Left kidney (tissue), 8 donors: ENCODE measurements at places on chromosomes 5 and 9.

DNA sequence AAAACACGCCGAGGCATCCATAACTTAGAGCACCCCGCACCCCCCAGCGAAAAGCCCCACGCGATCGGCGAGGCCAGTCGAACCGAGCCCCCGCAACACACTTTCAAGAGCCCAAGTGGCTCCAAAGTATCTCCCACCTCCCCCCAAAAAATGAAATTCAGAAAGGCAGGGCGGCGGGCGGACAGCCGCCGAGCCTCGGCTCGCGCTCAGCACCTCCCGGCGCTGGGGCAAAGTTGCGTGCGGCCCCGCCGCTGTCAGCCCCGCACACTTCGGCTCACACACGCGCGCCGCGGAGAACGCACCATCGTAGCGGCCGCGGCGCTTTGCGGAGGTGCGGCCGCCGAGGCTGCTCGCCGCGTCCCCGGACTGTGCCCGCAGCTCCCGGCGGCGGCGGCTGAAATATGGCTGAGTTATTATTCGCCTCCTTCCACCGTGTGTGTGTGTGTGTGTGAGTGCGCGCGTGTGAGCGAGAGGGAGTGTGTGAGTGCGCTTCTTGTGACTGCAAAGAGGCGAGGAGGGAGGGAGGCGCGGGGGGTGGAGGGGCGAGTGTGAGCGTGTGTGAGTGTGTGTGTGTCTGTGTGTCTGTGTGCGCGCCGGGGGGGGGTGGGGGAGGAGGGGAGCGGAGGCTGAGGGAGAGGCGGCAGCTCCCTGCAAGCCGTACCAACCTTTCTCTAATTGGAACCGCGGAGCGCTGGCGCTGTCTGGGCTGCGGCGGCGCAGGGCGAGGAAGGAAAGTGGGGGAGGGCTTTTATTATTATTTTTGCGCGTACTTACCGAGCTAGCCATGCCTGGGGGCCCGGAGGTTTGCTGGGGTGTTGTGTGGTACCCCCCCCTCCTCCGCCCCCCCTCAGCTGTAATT lies 599 bp downstream of the MLLT3 start:
- DNase-seq: peak; percentile 74

DNA sequence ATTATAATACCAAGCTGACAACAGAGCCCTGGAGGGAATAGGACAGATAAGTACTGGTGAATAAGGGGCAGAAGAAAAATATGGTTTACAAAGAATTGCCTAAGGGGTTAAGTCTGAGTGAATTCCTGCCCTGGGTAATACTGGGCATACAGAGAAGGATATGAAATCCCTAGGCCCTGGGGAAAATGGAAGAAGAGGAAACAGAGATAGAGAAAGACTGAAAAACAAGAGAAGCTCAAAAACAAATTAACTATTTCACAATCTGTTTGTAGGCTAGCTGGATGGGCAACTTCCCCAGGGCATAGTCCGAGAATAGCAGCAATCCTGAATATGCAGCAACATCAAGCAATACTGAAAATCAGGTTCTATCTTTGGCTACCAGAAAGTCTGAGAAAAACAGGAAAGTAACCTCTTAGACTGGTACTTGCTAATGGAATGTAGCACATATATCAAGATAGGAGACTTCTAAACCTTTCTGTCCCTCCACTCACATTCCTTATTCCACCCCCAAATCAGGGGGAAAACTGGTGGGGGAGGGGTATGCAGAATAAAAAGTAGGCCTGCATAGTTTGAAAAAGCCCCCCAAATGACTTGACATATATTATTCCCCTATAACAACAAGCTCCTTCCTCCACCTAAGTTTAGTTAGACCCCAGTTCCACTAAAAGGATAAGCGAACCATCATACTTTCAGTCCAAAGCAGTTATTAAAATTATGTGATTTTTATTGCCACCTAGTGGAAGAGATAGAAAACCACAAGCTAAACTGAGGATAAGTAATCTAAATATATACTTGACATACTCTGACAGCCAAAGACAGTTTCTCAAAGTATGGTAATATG lies 20.6 kb downstream of the SLC38A9 start:
- DNase-seq: peak; percentile 52

DNA sequence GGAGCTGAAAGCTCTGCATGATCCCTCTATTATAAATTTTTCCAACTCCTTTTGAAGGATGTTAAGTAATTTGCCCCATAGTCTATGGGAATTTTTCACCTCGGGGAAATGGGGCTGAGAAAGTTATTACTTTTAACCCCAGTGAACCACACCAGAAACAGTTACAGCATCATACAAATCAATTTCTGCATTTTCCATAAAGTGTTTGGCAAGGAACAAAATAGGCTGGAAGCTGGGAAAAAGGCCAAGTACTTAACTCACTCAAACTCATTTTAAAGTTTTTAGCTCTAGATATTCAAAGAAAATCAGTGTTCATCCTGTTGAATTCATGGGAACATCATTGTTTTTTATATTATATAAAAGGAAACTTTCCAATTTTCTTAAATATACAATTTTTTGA lies 160.9 kb downstream of the SH3GL2 start:
- no peak for DNase-seq

GRCh38 chr5:134603059-134603458 lies 29.6 kb downstream of the SAR1B start:
- DNase-seq: no peak

- no peak for DNase-seq
Observed at GRCh38 chr9:36169708-36170107, 520 bp downstream of the CCIN start.

GRCh38 chr5:75050415-75050814 lies 1.9 kb downstream of the GCNT4 start:
- no peak for DNase-seq

- no peak for DNase-seq
Observed at GRCh38 chr9:107174441-107174840, 108.6 kb upstream of the RAD23B start.

GRCh38 chr9:84711936-84712335 lies 42.4 kb downstream of the NTRK2 start:
- DNase-seq: no peak

DNA sequence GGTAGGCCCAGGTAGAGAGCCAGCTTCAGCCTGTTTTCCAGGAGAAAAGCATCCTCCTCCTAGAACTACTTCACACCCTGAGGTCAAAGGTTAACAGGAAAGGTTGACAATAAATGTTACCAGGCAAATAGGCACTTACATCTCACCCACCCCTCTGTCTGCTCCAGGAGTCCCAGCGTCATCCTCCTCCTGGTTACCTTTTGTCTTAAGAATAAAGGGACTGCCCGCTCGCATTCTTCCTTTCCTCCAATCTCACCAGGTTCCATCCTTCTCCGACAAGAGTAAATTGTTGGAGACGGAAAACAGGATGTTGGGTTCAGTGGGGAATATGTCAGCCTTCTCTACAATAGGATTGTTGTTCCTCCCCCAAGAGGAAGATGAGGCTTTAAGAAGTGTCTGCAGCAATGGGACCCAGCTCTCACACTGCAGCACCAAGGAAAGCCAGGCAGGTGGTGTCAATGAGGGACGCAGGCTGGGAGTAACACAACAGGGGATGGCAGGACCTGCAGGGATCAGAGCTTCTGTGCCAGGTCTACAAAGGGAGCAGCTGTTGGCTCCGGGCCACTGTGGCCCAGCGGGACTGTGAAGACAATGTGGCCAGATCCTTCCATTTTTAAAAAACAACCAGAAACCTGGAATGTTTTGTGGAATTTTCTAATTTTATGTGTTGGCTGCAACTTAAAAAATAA lies 29.0 kb downstream of the FAT2 start:
- no peak for DNase-seq

DNA sequence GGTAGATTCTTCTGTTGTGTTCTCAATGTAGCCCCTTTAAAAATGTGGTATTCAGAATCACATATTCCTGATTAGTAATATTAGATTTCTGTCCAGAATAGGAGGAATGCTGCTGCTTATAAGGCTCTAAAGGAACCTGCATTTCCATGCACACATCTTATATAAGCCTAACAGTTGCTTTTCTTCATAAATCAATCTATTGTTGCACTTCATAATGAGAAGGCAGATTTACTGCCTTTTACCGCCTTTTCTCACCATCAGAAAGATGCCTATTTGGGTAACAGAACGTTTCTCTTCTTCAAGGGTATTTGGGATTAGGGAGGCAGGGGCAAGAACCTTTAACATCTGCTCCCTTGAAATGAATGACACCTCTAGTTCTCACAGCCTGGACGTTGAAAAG lies 243.4 kb downstream of the MLLT3 start:
- no peak for DNase-seq

GRCh38 chr9:133654736-133655657 lies 18.8 kb downstream of the DBH start:
- DNase-seq: no peak

DNA sequence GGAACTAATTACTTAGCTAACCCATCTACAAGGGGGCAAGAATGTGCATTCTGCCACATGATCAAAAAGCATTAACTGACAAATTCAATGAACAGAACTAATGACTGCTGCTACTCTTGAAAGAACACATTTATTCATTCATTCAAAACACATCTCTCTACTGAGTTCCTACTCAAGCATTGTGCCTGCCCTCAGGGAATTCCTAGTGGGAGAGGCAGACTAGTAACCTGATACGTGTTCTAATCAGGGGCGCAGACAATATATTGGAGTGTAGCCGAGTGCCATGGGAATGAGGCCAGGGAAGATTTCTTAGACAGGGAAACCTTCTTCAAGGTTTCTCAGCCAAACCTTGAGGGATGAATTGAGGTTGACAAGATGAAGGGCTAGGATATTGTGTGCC lies 56.7 kb upstream of the PAPPA start:
- DNase-seq: peak; percentile 5

- no peak for DNase-seq
Observed at GRCh38 chr5:73917891-73918290, 291.9 kb downstream of the ARHGEF28 start.

DNA sequence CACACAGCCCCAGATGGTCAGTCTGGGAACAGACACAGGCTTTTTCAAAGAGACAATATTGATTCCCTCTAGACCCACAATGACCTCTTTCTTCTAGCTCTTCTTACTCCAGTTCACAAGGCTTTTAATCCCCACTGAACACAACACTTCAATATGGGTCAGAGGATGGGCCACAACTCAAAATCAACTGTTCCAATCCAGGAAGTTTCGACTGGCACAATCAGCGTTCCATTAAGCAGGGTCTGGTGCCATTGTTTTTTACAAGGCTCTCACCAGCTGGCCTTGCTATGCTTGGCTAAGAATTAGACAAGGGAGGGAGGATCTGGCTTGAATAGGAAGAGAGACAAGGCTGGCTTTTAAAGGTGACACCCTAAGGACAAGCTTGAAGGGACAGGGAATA lies 199.4 kb upstream of the SLC24A2 start:
- DNase-seq: no peak

DNA sequence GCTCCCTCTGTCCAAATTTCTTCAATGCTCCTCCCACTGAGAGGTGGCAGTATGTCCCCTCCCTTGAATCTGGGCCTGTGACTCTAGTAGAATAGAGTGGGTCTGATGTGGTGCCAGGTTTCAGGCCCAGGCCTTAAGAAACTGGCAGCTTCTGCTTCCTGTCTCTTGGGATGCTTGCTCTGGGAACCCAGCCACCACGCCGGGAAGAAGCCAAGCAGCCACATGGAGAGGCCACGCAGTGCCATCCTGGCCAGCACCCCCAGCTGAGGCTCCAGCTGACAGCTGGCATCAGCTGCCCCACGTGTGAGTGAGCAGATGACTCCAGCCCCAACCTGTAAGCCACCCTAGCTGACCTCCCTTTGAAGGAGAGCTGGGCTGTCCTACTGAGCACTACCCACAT lies 7.3 kb upstream of the TSPAN17 start:
- DNase-seq: no peak

- no peak for DNase-seq
Observed at GRCh38 chr9:108673386-108673785, 182.4 kb downstream of the ACTL7B start.

DNA sequence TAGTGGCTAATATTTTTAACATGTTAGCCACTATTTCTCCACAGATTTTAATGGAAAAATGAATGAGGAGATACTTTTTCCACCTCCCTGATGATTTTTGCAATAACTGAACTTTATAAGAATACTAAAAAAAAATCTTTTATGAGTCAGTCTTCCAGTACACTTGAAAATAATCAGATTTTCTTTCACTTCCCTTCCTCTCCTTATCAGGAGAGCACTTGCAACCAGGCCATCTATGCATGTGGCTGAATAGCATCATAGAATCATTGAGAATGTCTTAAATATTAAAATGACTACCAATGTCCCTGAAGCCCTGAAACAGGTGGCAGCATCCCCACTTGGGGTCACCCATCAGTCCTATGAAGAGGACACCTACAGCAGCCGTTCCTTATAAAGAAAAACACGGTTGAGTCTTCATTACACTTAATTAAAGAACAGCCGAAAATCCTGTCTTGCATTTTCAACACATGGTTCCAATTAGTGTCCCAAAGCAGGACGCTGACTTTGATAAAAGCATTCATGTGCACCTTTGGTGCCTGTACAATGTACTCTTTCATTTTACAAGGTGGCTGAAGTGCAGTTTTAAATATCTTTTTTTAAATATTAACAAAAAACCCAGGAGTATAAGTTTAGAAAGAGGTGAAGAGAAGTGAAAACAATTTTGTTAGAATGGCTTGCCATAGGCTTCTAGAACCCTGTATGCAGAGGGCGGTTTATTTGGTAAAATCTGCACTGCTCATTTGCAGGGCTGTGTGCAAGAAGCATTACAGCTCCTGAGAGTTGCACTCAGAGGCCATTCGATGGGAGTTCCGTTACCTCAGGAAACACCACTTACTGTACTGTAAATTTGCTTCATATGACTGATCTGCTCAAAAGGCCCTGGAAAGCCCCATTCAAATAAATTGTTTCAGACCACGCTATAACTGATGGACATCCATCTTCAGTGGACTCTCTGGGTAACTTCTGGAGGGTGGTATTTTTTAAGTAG lies 106.9 kb upstream of the VCAN start:
- no peak for DNase-seq

- no peak for DNase-seq
Observed at GRCh38 chr5:4703931-4704458, 436.1 kb upstream of the ADAMTS16 start.

DNA sequence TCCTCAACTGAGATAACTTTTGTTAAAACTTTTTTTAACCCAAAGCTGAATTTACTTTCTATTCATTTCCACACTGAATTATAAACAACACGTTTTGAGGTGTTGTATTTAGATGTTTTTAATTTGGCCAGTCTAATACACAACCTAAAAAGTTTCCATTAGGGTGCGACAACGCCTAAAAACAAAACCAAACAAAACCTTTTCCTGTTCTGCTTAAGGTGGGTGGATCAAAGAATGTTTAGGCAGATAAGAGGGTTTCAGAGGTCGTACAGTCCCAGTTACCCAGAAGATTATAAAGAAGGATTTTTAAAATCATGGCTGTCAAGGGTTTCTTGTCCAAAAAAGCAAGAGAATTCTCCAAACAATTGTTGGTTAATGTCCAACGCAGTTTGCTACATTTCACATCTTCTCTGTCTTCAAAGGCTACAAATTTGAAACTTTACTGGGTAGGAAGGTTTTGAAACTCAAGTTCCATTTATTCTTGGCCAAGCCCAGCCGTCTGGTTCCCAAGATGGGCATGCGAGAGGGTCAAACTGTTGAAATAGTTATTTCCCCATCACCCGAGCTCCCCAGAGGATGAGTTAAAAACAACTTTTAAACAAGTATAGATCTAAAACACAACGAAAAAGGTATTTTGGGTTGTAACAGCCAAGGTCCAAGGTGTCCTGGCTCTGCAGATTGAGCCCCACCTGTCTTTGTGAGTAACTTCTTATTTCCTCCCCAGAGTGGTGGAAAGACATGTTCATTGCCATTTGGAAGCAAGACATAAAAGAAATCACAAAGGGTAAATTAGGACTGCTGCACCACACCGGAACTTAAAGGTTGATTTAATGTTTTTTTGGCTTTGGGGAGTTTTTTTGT lies 122.8 kb upstream of the MAP3K1 start:
- DNase-seq: no peak

GRCh38 chr9:77807846-77808750 lies 160.0 kb upstream of the GNA14 start:
- no peak for DNase-seq
